ENCODE measurements at places on chromosomes 3 and 15. TPM values are rescaled to one million over a fixed set of nuclear protein-coding genes. Genes with fewer than 3 reads are reported as not detected.

FRMD5 gene
- total RNA-seq, result 11.1 TPM

KCNH8 gene
- total RNA-seq, result under 0.01 TPM

GOLGA6A gene
- not detected for total RNA-seq

CHL1 gene
- under 0.01 TPM for total RNA-seq

PRR20G gene
- not detected for total RNA-seq

INAFM2 gene
- 10.1 TPM for total RNA-seq

WDR48 gene
- 42.5 TPM for total RNA-seq

SELENOS gene
- total RNA-seq, result 114 TPM

EPHA3 gene
- total RNA-seq, result 1.9 TPM

SMCO1 gene
- total RNA-seq, result not detected

CEMIP gene
- total RNA-seq, result 14.6 TPM

SAMD7 gene
- not detected for total RNA-seq

AQR gene
- total RNA-seq, result 26.5 TPM

CCR4 gene
- not detected for total RNA-seq

LRRN1 gene
- total RNA-seq, result not detected

ARRDC4 gene
- 8.4 TPM for total RNA-seq

HERC2 gene
- total RNA-seq, result 51.0 TPM

GOLGA8K gene
- not detected for total RNA-seq

ANKDD1A gene
- 3.1 TPM for total RNA-seq

ACAN gene
- 3.0 TPM for total RNA-seq

AMIGO3 gene
- not detected for total RNA-seq

ATP13A4 gene
- 0.50 TPM for total RNA-seq

GXYLT2 gene
- total RNA-seq, result 16.1 TPM

GREM1 gene
- 684 TPM for total RNA-seq

SKIC8 gene
- total RNA-seq, result 78.7 TPM

C3orf20 gene
- not detected for total RNA-seq

INKA1 gene
- total RNA-seq, result 5.4 TPM

PAQR5 gene
- 1.5 TPM for total RNA-seq

CASR gene
- total RNA-seq, result not detected

VWA5B2 gene
- not detected for total RNA-seq

C3orf85 gene
- not detected for total RNA-seq

IP6K2 gene
- 40.7 TPM for total RNA-seq

GOLGA6B gene
- not detected for total RNA-seq

GRAMD2A gene
- total RNA-seq, result 0.33 TPM

C3orf80 gene
- total RNA-seq, result 4.9 TPM

SAMMSON gene
- total RNA-seq, result 0.25 TPM

Measured in uterine smooth muscle cell (primary cell).